Karpas-422 (cell line): ENCODE measurements at places on chromosomes 2 and 18.

GRCh38 chr2:138428710-138429440 is 72.7 kb upstream of the SPOPL start:
- DNase-seq: no peak

DNA sequence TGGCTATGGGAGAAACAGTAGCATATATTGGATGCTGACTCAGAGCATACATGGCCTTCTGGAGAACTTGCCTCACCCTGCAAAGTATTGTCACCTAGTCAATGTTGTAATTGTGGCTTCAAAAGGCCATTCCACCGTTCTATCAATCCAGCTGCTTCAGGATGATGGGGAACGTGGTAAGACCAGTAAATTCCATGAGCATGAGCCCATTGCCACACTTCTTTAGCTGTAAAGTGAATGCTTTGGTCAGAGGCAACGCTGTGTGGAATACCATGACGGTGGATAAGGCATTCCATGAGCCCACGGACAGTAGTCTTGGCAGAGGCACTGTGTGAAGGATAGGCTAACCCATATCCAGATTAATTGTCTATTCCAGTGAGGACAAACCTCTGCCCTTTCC is 1300.1 kb upstream of the ACVR2A start:
- DNase-seq: no peak

DNA sequence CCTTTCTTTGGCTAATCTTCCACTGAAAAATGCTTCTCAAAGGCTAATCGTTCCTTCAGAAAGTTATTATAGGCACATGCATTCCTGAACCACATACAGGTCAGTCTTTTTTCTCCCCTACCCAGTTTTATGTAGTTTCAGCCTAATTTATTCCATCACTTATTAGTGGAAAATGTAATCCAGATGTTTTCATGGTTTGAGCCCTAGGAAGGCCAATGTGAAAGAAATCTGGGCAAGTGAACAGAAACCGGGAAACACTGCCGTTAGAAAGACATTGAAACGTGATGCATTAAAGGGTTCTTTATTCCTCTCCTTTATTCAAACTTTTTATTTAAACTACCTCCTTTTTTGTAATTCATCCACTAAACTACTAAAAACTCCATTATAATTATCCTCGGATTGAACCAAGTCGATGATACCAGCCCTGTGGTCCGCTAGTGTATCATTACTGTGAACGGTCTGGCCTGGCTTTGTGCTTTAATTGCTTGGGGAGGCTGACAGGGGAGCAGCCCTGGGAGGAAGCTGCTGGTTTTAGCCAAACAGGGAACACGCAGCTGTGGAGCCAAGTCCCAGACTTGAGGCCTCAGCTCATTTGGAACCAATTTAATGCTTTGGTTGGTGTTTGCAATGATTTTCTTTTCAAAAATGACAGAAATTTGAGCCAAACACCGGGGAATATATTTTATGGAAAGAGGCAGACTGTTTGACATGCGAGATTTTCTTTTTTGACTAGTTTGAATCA is 149.2 kb downstream of the ARHGAP28 start:
- no peak for DNase-seq

DNA sequence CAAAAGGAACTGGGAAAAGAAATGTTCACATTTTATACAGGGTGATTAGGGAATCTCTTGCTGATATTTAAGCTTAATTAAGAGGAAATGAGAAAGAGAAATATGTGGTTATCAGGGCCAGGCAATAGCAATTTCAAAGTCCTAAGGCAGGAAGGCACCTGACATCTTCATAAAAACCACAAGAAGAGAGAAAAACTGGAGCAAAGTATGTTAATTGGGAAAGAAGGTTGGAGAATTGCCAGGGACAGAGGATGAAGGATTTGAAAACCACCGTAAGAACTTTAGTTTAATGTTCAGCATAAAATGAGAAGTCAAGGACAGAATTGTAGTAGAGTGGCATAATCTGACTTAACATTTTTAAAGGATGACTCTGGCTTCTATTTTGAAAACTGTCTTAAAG is 691.8 kb upstream of the NRXN1 start:
- no peak for DNase-seq

GRCh38 chr2:47503481-47504070 is 100.6 kb downstream of the MSH2 start:
- DNase-seq: peak; percentile 88

DNA sequence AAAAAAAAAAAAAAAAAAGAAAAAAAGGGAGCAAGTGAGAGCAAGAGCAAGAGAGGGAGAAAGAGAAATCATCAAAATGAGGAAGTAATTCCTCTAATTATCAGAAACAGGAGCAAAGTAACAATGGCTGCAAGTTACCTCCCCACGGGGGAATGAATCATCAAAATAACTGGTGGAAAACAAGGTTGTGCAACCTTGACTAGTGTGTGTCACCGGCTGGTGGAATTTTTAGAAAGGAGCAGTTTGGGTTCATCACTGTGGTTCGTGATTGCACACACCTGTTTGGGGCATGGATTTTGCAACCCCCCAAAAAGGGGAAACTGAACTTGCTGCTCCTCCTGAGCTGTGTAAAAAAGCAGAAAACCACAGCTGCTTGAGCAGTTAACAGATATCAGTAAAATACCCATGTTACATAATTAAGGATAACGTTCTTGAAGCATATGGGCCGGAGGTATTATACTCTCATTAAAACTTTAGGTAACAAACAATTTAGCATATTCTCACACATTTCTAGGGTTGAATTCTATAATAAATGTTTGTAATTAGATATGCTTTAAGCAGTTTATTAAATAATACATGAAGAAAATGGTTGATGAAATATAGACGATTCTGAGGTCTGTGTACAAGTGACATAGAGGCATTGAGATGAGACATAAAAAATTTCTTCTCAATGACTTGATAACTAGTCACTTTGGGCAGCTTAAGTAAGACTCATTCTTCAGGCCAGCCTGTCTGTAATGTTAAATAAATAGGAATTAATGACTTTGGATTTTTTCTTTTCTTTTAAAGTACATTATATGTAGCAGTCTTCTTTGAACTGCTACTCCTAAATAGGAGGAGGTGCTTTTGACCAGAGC is 184.2 kb upstream of the ZEB2 start:
- DNase-seq: peak; percentile 98

DNA sequence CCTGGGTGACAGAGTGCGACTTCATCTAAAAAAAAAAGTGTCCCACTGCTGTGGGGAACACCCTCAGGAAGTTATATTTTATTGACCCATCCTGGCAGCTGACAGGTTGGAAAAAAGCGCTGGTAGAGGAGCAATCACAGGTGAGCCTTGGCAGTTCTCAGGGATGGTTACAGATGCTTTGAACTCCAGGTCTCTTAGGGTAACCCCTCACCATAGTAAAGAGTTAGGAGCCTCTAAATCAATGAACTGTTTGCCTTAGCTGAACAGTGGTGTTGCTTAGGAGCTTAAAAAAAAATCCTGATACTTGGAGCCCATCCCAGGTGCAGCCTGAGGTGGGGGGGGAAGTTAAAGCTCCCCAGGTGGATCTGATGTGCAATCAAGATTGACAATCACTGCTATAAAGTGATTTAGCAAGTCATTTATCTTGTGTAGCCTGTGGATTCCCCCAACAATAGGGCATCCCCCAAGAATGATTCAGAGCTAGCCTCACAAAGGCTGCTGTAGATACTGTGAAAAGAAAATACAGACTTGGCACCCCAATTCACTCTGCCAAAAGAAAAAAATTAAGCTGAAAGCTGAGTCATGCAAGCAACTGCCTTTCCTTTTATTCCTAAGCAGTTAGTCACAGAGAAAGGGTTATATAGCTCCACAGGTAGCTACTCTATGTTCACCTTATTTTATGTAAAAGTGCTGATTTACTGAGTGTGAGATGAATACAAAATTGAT is 14.8 kb downstream of the SLC16A14 start:
- no peak for DNase-seq

- no peak for DNase-seq
These were observed 36.1 kb downstream of the TFCP2L1 start for GRCh38 chr2:121248766-121249343.

- no peak for DNase-seq
These were observed 692.7 kb downstream of the SOCS6 start for GRCh38 chr18:70981400-70982140.

GRCh38 chr2:209719034-209719433 is 52.6 kb upstream of the UNC80 start:
- DNase-seq: no peak

GRCh38 chr2:161088658-161089350 is 71.4 kb upstream of the TANK start:
- DNase-seq: peak; percentile 90

- no peak for DNase-seq
These were observed 42.4 kb upstream of the ACKR3 start for GRCh38 chr2:236527159-236527630.

GRCh38 chr2:48251437-48252148 is 278.4 kb upstream of the STON1 start:
- no peak for DNase-seq

GRCh38 chr2:85405201-85406059 is 4.7 kb downstream of the CAPG start:
- no peak for DNase-seq

GRCh38 chr2:37389989-37390765 is 45.7 kb downstream of the QPCT start:
- peak; percentile 89 for DNase-seq

DNA sequence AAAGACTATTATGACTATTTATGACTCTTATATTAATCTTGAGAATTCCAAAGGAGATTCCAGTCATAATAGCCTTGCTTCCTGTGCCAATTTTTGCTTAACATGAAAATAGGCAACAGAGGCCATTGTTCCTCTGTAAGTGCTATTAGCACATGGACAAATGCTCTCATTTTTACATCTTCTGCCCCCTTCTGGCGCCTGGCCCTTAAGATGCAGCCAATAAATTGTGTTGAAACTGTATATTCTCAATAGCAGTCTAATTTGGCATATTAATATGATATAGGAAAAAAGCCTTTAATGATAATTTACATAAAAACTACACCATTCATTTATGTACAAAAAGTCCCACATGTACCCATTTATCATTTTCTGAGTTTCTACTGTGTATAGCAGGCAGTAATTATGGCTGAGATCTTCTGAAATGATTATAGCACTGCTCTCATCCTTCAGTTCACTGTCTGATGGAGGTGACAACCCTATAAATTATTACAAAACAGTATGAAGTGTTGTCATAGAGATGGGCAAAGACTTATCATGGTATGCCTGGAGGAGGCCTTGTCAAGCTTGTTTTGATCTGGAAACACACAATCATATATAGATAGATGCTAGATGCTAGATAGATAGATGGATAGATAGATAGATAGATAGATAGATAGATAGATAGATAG is 613.3 kb downstream of the TSN start:
- peak; percentile 51 for DNase-seq

DNA sequence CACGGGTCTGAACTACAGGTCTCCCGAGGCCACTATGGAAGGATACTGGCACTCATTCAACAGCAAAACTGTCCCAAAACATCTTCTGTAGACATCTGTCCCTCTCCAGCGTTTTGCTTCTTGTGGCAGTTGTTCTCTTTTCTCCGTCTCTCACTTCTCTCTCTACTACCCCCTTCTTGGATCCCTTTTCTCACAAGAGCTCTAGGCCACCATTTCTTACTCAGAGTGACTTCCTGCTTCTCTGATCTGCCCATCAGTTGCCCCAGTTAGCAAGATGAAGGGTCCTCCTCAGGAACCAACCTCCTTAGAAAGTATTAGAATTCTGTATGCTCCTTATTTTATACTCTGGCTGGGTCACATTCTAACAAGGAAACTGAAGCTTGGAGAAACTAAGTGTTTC is 32.6 kb downstream of the BCL2 start:
- DNase-seq: peak; percentile 69

DNA sequence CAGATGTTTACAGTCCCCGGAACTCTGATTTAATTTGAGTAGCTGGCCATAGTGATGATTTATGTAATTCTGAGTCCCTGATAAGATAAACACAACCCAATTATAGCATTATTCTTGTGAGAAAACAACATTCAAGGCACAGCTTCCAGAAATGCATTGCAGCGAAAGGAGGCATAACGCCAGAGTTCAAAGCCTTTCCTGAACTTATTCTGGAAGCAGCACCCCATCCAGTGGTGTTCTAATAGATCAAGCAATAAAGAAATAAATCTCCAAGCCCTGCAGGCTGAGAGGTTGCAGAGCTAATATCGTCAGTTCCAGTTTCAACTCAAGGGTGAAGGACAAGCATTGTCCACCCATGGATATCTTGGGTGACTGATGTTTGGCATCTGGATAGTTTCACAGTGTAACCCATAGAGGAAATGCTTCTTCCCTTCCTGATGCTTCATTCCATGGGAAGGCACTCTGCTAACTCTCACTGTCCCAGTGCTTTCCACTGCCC is 18.8 kb downstream of the CDH2 start:
- DNase-seq: no peak

GRCh38 chr2:11996618-11997017 is 250.2 kb downstream of the LPIN1 start:
- DNase-seq: no peak

DNA sequence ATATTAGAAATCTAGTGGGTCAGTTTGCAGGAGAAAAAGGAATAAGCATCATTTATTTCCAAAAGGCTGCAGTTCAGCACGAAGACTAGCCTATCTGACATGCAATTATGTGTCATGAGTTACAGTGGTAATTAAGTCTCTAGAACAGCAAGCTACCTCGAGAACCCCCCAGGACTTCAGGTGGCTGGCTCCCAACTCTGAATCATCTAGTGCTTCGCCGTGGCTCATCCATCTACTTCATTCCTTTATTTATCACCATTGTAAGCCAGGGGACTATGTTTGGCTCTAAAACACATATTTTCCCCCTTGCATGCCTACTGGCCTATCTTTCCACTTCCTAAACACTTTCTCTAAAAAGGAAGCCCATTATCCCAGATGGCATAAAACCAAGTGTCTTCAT is 121.6 kb downstream of the TXNL1 start:
- no peak for DNase-seq

GRCh38 chr18:73615506-73615905 is 532.1 kb downstream of the FBXO15 start:
- DNase-seq: no peak

DNA sequence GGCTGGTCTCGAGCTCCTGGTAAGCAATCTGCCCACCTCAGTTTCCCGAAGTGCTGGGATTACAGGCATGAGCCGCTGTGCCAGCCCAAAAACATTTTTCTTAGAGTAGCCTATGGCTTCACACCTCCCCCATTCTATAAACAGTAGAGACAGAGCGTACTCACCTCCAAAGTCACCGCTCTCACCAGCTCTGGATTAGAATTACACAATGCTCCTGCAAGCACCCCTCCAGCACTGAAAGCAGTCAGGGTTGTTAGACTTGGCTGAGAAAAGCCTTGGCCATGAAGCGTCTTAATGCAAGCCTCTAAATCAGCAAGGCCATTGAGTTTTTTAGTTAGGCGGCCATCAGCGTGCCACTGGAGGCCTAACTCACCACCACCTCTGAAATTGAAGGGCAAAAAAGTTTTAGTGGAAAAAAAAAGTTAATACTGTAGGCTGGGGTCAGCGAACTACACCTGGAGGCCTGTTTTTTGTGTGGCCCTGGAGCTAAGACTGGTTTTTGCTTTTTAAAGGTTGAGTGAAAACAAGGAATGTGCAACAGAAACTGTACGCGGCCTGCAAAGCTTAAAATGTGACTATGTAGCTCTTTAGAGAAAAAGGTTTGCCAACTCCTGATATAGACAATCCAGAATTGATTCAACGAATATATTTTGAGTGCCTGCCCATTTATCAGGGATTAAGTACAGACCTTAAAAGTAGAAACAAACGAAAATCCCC is 34.6 kb downstream of the PREPL start:
- DNase-seq: no peak

DNA sequence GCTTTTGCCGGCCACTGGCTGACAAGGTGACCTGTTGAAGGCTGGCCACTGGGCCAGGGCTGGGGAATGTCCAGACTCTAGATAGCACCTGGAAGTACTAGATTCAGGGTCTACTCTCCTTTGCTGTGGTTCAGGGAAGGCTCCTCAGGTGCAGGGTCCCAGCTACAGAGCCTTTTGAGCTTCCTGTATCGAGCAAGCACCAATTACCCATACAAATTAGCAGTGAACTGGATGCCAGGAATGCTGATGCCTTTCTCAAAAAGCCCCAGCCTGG is 213.4 kb downstream of the CYP26B1 start:
- DNase-seq: no peak
